ENCODE measurements at places on chromosomes 1 and 21. TPM values are rescaled to one million over a fixed set of nuclear protein-coding genes. Genes with fewer than 3 reads are reported as not detected.

SLC6A17 gene
- total RNA-seq: 0.03 TPM

SMCP gene
- total RNA-seq: not detected

DNA sequence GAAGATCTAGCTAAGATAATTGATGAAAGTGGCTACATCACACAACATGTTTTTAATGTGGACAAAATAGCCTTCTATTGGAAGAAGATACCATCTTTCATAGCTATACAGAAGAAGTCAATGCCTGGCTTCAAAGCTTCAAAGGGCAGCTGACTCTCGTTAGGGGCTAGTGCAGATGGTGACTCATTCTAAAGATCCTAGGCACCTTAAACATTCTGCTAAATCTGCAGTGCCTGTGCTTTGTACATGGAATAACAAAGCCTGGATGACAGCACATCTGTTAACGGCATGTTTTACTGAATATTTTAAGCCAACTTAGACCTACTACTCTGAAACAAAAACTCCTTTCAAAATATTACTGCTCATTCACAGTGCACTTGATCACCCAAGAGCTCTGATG, 65.6 kb upstream of the USP24 start:
- H3K4me1 ChIP-seq: no peaks in the 10 kb centered on the region
- no peak overlapping the region for H3K4me3 ChIP-seq
- no peak overlapping the region for H3K27ac ChIP-seq
- no peaks in the 10 kb centered on the region for H3K27me3 ChIP-seq
- H3K36me3 ChIP-seq: no peaks in the 10 kb centered on the region

TAL1 gene
- total RNA-seq: 9.3 TPM

- no peak overlapping the region for H3K27ac ChIP-seq
- peaks cover 27% of the 10 kb centered on the region for H3K4me1 ChIP-seq
- no peaks in the 10 kb centered on the region for H3K27me3 ChIP-seq
These were observed 41.5 kb downstream of the PTPRC start for GRCh38 chr1:198680174-198680875.

DNA sequence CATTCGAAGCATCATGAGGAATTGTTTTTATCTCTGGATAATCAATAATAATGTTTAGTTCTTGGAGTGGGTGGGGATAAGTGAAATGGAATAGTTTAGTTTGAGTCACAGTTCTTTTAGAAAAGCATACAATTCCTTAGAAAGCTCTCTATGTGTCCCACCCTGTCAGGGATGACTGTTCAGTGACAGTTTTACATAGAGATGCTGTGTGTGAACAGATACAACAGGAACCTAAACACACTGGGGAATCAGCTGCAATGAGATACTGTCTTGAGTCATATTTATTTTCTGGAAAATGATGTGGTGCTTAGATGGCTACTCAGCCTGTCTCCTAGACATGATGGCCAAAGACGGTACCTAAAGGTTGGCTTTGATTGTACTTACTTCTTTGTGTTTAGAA, 25.7 kb upstream of the CCDC190 start:
- H3K27ac ChIP-seq: no peak overlapping the region
- no peaks in the 10 kb centered on the region for H3K36me3 ChIP-seq
- no peak overlapping the region for H3K4me3 ChIP-seq
- no peaks in the 10 kb centered on the region for H3K4me1 ChIP-seq
- no peaks in the 10 kb centered on the region for H3K27me3 ChIP-seq
- no peak for DNase-seq

ODR4 gene
- total RNA-seq: 16.3 TPM

KRTAP10-2 gene
- not detected for total RNA-seq

DNA sequence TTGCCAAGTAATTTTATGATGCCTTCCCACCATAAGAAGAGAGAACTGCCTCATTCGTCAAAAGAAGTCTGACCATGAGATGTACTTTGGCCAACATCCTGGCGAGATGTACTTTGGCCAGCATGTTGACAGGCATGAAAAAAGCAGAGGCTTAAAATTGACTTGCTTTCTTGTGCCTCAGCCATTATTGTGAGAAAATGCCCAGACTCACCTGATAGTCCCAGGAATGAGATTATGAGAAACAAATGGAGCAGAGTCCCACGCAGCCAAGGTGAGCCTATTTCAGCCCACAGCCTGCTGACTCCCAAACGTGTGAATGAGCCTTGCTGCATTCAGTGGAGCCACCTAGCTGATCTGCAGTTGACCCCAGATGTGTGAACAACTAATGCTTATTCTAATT, 43.5 kb upstream of the ZNF644 start:
- H3K27ac ChIP-seq: no peak overlapping the region
- no peaks in the 10 kb centered on the region for H3K27me3 ChIP-seq
- H3K4me3 ChIP-seq: no peak overlapping the region
- H3K36me3 ChIP-seq: no peaks in the 10 kb centered on the region

RASAL2 gene
- 26.3 TPM for total RNA-seq

GRCh38 chr1:6935361-6935883, 150.2 kb downstream of the CAMTA1 start:
- H3K27ac ChIP-seq: no peak overlapping the region
- DNase-seq: no peak
- H3K4me3 ChIP-seq: no peak overlapping the region
- no peaks in the 10 kb centered on the region for H3K36me3 ChIP-seq
- peaks cover 6% of the 10 kb centered on the region for H3K4me1 ChIP-seq
- peaks cover 7% of the 10 kb centered on the region for H3K27me3 ChIP-seq

GRCh38 chr21:35226968-35227744, 178.1 kb upstream of the RUNX1 start:
- H3K27ac ChIP-seq: no peak overlapping the region
- H3K4me3 ChIP-seq: no peak overlapping the region
- no peaks in the 10 kb centered on the region for H3K27me3 ChIP-seq
- DNase-seq: no peak
- no peaks in the 10 kb centered on the region for H3K4me1 ChIP-seq

DNA sequence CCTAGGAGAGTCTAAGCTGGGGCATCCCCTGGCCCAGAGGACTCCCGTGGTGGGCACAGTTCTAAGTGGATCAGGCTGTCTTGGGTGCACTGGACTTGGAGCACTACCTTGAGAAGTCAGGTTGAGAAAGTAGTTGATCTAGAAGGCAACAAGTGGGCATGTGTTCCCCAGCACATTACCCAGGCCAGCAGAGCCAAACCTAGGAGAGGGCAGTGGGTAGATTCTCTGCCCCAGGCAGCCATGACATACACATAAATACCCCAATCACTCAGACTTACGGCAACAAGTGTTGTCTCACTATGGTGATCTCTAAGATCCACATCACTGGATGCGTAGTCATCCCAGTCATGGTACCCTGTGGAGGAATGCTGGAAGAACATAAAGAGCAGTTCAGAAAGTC, 1.6 kb upstream of the PMF1 start:
- DNase-seq: no peak
- H3K36me3 ChIP-seq: peaks cover 16% of the 10 kb centered on the region
- H3K27ac ChIP-seq: no peak overlapping the region
- H3K4me1 ChIP-seq: peaks cover 16% of the 10 kb centered on the region
- H3K27me3 ChIP-seq: no peaks in the 10 kb centered on the region

ETV3L gene
- total RNA-seq: not detected

SPRR1B gene
- not detected for total RNA-seq

DNA sequence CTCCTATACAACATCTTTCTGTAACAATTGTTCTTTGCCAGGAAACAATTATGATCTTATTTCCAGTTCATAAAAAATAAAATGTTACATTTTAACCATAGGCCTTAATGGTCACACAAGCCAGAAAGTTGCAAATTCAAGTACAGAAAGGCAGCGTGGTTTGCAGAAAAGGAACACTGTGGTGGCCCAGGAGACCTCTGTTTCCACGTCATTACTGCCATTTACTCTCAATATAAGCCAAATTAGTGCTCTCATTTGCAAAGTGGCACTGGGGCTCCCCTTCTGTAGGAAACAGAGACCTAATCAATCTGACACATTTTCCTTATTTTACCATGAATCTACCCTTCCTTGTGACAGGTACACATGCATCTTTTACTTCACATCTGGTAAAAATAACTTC, 79.3 kb upstream of the TLR5 start:
- no peak overlapping the region for H3K4me3 ChIP-seq
- no peaks in the 10 kb centered on the region for H3K4me1 ChIP-seq
- no peak overlapping the region for H3K27ac ChIP-seq
- no peaks in the 10 kb centered on the region for H3K36me3 ChIP-seq
- DNase-seq: no peak

SHISA4 gene
- 7.2 TPM for total RNA-seq

- peak overlapping the region; percentile 97 for H3K27ac ChIP-seq
- H3K4me3 ChIP-seq: peak overlapping the region; percentile 91
- no peaks in the 10 kb centered on the region for H3K36me3 ChIP-seq
- H3K4me1 ChIP-seq: no peaks in the 10 kb centered on the region
- DNase-seq: no peak
These were observed 9.3 kb upstream of the ARHGAP29 start for GRCh38 chr1:94246692-94247137.

DNA sequence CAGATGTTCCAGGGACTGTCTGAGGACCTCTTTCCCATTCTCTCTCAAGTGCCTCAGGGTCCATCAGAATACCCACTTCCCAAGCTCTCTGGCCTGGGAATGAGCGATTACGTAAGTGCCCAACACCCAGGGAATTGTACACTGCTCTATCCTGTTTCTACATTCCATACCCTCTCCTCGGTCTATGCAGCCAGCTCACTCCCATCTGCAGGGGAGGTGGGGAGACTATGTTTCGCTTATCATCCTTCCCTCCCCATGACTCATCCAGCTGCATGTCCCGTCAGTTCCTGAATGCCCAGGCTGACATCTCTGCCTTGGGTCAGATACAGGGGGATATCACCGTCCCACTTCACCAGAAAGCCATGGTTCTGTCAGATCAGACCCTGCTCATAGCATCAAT, 34.5 kb upstream of the CD1D start:
- H3K4me1 ChIP-seq: peaks cover 16% of the 10 kb centered on the region
- H3K27ac ChIP-seq: no peak overlapping the region
- no peak overlapping the region for H3K4me3 ChIP-seq
- DNase-seq: no peak
- no peaks in the 10 kb centered on the region for H3K36me3 ChIP-seq

DNA sequence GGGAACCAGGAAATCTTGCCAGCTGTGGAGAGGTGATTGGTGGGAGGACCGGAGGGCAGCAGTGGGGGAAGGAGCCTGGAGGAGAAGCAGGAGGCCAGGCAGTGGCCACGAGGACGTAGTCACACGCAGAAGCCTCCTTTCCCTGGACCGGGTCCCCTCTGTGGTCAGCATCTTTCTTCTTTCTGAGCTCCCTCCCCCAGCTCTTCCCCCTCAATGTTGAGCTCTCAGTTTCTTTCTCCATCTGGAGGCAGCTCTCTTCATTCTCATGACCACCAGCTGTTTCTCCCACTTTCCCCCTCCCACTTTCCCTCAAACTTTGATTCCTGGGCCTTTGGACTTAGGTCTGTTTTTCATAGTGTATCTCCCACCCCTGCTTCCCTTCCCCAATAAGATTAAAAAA, 18.3 kb downstream of the KIRREL1 start:
- no peak overlapping the region for H3K4me3 ChIP-seq
- H3K27me3 ChIP-seq: no peaks in the 10 kb centered on the region
- H3K27ac ChIP-seq: peak overlapping the region; percentile 54
- H3K36me3 ChIP-seq: no peaks in the 10 kb centered on the region

CSMD2 gene
- total RNA-seq: 0.11 TPM

DNA sequence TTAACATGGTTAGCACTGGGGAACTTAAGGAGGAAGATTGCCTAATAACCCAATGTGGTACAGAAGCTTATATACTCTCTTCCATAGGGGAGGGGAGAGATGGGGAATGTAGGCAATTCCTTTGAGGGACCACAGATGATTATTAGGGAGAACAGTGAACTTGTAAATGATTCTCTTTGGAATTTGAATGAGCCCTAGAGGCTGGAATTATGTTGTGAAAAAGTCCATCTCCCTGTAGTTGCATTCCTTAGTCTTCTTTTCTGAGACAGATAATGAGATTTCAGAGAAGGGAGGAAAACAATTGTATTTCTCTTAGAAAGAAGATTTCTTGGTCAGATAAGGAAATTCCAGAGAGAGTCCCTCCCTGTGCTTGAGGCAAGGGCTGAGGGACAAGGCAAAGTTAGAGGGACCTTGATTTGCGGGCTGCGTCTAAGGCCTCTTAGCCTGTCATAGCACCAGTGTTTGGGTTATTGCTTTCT, 89.0 kb upstream of the HMCN1 start:
- DNase-seq: no peak
- no peaks in the 10 kb centered on the region for H3K36me3 ChIP-seq
- H3K27ac ChIP-seq: no peak overlapping the region
- H3K4me3 ChIP-seq: no peak overlapping the region

DNA sequence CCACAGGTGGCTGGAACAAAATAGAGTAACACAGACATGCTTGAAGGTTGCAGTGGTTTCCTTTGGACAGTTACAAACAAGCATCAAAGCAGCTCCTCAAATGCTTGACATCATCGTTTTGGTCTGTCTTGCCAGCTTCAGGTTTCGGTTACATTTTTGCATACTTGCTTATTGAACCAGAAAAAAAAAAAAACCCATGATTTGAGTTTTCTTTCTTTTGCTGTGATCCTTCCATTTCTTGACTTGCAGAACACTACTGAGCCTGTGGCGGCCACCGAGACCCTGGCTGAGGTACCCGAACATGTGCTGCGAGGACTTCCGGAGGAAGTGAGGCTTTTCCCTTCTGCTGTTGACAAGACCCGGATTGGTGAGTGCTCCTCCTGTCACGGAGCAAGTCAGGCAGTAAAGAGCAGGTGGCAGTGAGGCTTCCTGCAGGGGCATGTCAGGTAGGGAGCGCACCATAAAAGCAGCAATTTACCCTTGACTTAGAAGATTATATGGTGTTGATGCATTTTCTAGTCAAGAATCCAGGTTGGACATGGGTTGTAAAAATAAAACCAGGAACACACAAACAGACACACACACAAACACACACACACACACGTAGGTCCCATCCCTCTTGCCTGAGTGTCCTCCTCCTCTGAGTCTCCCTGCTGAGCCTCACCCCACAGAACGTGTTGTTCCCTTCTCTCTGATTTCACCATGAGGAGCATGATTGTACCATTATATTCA, 30.9 kb downstream of the PRDM2 start:
- peaks cover 8% of the 10 kb centered on the region for H3K4me1 ChIP-seq
- no peaks in the 10 kb centered on the region for H3K27me3 ChIP-seq
- no peak overlapping the region for H3K4me3 ChIP-seq
- peaks cover 3% of the 10 kb centered on the region for H3K36me3 ChIP-seq

AMPD1 gene
- 0.34 TPM for total RNA-seq

- H3K27ac ChIP-seq: no peak overlapping the region
- no peaks in the 10 kb centered on the region for H3K36me3 ChIP-seq
- no peaks in the 10 kb centered on the region for H3K27me3 ChIP-seq
- no peak overlapping the region for H3K4me3 ChIP-seq
- H3K4me1 ChIP-seq: no peaks in the 10 kb centered on the region
- DNase-seq: no peak
These were observed 39.1 kb downstream of the TFF3 start for GRCh38 chr21:42276076-42276475.
